Activated CD4-positive, alpha-beta T cell treated with anti-CD3 and anti-CD28 coated beads, Interleukin-2, amount 10 ng/mL, durations not matched to agents 7 days and 5 days (primary cell): ENCODE measurements at places on chromosomes 12 and 14. TPM values are rescaled to one million over a fixed set of nuclear protein-coding genes. Genes with fewer than 3 reads are reported as not detected.

The RNF212B gene
- total RNA-seq = not detected

The FICD gene
- total RNA-seq = 6.8 TPM

The CATSPERB gene
- 3.9 TPM for total RNA-seq

The ARHGEF25 gene
- 0.42 TPM for total RNA-seq

The PABPN1 gene
- 203 TPM for total RNA-seq

The CAPZA3 gene
- not detected for total RNA-seq

The FBXW8 gene
- 13.2 TPM for total RNA-seq

The LRFN5 gene
- total RNA-seq = not detected

The CCDC38 gene
- not detected for total RNA-seq

The KRT75 gene
- total RNA-seq = not detected

The VWF gene
- total RNA-seq = not detected

The PLEKHD1 gene
- total RNA-seq = 0.15 TPM

The ZCRB1 gene
- total RNA-seq = 43.4 TPM

The EIF2S3B gene
- total RNA-seq = 0.97 TPM

GRCh38 chr14:58782011-58782410, 144.2 kb downstream of the DACT1 start:
- no peak for DNase-seq
- no peak overlapping the region for H3K4me3 ChIP-seq
- no peaks in the 10 kb centered on the region for H3K36me3 ChIP-seq
- H3K27ac ChIP-seq = no peak overlapping the region
- no peaks in the 10 kb centered on the region for H3K27me3 ChIP-seq

DNA sequence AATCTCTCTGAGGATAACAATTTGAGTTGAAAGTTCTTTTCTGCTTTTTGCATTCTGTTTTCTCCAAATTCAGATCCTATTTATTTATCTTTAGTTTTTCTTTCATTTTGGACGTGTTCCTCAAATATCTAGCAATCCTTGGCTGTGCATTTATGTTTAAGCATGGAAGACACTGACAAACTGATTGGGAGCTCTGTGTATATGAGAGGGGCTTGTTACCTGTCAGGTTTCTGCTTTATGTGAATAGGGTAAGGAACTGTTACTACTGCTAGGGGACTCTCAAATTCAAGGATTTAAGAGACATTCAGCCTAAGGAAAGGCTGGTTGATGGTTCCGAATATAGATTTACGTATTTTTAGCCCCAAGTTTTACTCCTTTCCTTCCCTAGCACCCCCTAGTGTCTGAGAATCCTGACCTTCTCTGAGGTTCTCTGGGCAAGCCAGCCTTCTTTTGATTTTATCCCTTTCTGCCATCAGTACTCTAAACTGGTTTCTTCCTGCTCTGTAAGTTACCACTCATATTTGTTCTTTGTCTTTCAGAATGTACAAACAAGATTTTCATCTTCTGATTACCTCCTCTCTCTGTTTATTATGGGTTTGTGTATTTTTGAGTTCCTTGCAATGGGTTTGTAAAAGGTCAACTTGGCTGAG, 30.5 kb downstream of the YLPM1 start:
- H3K27ac ChIP-seq = peak overlapping the region; percentile 86
- H3K27me3 ChIP-seq = no peaks in the 10 kb centered on the region
- peak; percentile 35 for DNase-seq
- H3K36me3 ChIP-seq = peaks cover 55% of the 10 kb centered on the region
- peak overlapping the region; percentile 48 for H3K4me3 ChIP-seq

GRCh38 chr12:131218923-131219669, 265.4 kb downstream of the ADGRD1 start:
- no peak overlapping the region for H3K4me3 ChIP-seq
- H3K4me1 ChIP-seq = peaks cover 9% of the 10 kb centered on the region
- peaks cover 8% of the 10 kb centered on the region for H3K27me3 ChIP-seq
- H3K27ac ChIP-seq = no peak overlapping the region
- no peaks in the 10 kb centered on the region for H3K36me3 ChIP-seq

DNA sequence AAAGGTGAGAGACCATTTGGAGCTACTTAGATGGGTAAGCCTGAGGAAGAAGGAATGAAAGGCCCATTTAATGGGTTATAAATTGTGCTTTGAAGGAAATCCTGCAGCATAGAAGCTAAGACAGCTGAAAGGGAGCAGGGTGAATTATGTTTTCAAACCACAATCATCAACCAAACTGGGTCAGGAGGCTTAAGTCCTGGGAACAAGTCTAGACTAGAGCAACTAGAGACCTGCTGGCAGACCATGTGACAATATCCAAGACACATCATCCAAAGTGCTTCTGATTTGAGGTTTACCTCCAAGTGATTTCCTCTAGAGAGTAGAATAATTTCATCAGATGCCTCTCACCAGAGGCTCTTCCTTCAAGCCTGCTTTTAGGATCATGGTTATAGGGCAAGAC, 53.7 kb downstream of the MAP3K9 start:
- no peak overlapping the region for H3K27ac ChIP-seq
- no peaks in the 10 kb centered on the region for H3K27me3 ChIP-seq
- no peaks in the 10 kb centered on the region for H3K4me1 ChIP-seq

GRCh38 chr12:89538897-89539296, 13.1 kb upstream of the POC1B start:
- H3K4me3 ChIP-seq = no peak overlapping the region
- DNase-seq = no peak
- H3K4me1 ChIP-seq = peaks cover 3% of the 10 kb centered on the region
- H3K27ac ChIP-seq = no peak overlapping the region
- H3K36me3 ChIP-seq = no peaks in the 10 kb centered on the region

- H3K4me1 ChIP-seq = peaks cover 21% of the 10 kb centered on the region
- H3K36me3 ChIP-seq = peaks cover 45% of the 10 kb centered on the region
- no peak overlapping the region for H3K4me3 ChIP-seq
- no peaks in the 10 kb centered on the region for H3K27me3 ChIP-seq
- H3K27ac ChIP-seq = no peak overlapping the region
Measured at GRCh38 chr14:30996892-30997659, 28.4 kb upstream of the AP4S1 start.

- no peaks in the 10 kb centered on the region for H3K27me3 ChIP-seq
- DNase-seq = peak; percentile 57
- peaks cover 72% of the 10 kb centered on the region for H3K4me1 ChIP-seq
- peak overlapping the region; percentile 58 for H3K27ac ChIP-seq
- no peak overlapping the region for H3K4me3 ChIP-seq
Measured at GRCh38 chr14:92613008-92613658, 99.6 kb downstream of the RIN3 start.

GRCh38 chr12:93144109-93144508, 215.0 kb upstream of the EEA1 start:
- H3K27ac ChIP-seq = no peak overlapping the region
- peaks cover 1% of the 10 kb centered on the region for H3K27me3 ChIP-seq
- no peak overlapping the region for H3K4me3 ChIP-seq
- H3K36me3 ChIP-seq = no peaks in the 10 kb centered on the region

DNA sequence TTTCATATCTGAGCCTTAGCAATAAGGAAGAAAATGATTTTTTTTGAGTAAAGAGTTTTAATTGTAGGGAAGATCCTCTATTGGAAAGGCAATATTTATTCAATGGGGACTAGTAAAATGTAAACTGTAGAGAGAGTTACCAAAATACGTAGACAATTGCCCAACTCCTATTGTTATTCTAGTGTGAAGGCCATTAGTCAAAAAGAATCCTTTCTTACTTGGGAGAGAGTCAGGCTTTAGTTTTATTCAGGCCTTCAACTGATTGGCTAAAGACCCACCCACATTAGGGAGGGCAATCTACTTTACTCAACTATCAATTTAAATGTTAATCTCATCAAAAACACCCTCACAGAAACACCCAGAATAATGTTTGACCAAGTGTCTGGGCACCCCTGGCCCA, 485.8 kb upstream of the ATXN7L3B start:
- H3K27ac ChIP-seq = no peak overlapping the region
- no peaks in the 10 kb centered on the region for H3K27me3 ChIP-seq
- no peaks in the 10 kb centered on the region for H3K36me3 ChIP-seq
- no peaks in the 10 kb centered on the region for H3K4me1 ChIP-seq

GRCh38 chr14:94376976-94377865, 11.2 kb downstream of the SERPINA1 start:
- H3K36me3 ChIP-seq = no peaks in the 10 kb centered on the region
- no peak overlapping the region for H3K4me3 ChIP-seq
- H3K4me1 ChIP-seq = no peaks in the 10 kb centered on the region

DNA sequence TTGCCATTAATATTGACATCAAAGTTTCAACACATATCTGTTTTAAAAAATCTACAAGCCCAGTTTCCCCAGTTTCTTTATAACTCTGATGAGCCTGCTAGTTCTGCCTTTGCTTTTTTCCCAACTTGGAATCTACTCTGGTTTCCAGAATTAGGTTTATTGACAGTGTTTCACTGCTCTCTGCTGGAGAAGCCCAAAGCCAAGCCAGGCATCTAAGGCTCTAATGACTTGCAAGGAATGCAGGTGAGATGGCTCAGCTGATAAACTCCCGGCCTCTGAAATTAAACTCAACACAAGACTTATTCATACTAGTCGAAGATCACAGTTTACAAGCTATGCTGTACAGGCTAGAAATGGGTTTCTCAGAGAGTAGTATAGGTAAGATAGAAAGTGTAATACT, 54.3 kb downstream of the HMGA2 start:
- peaks cover 43% of the 10 kb centered on the region for H3K27me3 ChIP-seq
- H3K4me3 ChIP-seq = no peak overlapping the region
- H3K4me1 ChIP-seq = no peaks in the 10 kb centered on the region

GRCh38 chr14:100726550-100727085, at the start of gene DLK1:
TSS of gene DLK1 (plus strand) at chr14:100726892. CDS start at chr14:100727069, 177 bp downstream.
- no peak within 1 kb of the TSS for H3K4me3 ChIP-seq
- DNase-seq = no peak
- no peaks in the 10 kb centered on the region for H3K4me1 ChIP-seq
- peaks cover 31% of the 10 kb centered on the region for H3K27me3 ChIP-seq
- no peak within 1 kb of the TSS for H3K27ac ChIP-seq

DNA sequence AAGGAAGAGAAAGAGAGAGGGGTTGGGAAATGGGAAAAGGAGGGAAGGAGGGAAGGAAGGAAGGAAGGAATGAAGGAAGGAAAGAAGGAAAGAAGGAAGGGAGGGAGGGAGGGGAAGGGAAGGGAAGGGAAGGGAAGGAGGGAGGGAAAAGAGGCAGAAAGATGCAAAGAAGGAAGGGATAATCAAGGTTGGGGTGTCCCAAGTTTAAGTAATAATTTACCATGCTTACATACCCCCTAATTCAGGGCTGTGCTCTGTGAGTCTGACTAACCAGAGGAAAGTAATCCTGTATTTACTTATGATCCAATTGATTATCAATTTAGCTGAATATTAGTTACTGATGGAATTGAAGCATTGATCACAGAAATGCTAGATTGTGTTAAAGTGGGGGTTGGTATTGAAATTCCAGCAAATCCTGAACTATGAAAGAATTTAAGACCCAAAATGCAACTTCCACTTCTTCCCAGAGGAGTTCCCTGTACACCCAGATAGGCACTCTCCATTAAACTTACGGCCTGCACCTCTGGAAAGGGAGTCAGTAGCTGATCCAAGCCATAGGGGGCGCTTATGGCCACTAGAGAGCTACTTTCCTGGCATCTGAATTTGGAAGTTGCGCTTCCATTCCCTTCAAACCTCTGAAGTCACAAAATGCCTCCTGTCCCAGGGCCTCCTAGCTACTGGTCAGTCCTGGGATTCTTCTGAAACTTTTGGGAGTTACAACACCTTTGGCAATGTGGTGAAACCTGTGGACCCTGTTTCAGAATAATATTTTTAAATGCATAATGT, 162.7 kb upstream of the PWP1 start:
- H3K36me3 ChIP-seq = peaks cover 17% of the 10 kb centered on the region
- H3K27me3 ChIP-seq = no peaks in the 10 kb centered on the region
- no peaks in the 10 kb centered on the region for H3K4me1 ChIP-seq

GRCh38 chr14:86766469-86766868, 1226.5 kb downstream of the GALC start:
- no peaks in the 10 kb centered on the region for H3K27me3 ChIP-seq
- DNase-seq = no peak
- no peak overlapping the region for H3K27ac ChIP-seq
- no peaks in the 10 kb centered on the region for H3K36me3 ChIP-seq
- H3K4me3 ChIP-seq = no peak overlapping the region
- H3K4me1 ChIP-seq = no peaks in the 10 kb centered on the region

- DNase-seq = no peak
- no peaks in the 10 kb centered on the region for H3K27me3 ChIP-seq
- no peak overlapping the region for H3K27ac ChIP-seq
- H3K4me3 ChIP-seq = no peak overlapping the region
Measured at GRCh38 chr12:62694116-62694515, 227.5 kb downstream of the MON2 start.

DNA sequence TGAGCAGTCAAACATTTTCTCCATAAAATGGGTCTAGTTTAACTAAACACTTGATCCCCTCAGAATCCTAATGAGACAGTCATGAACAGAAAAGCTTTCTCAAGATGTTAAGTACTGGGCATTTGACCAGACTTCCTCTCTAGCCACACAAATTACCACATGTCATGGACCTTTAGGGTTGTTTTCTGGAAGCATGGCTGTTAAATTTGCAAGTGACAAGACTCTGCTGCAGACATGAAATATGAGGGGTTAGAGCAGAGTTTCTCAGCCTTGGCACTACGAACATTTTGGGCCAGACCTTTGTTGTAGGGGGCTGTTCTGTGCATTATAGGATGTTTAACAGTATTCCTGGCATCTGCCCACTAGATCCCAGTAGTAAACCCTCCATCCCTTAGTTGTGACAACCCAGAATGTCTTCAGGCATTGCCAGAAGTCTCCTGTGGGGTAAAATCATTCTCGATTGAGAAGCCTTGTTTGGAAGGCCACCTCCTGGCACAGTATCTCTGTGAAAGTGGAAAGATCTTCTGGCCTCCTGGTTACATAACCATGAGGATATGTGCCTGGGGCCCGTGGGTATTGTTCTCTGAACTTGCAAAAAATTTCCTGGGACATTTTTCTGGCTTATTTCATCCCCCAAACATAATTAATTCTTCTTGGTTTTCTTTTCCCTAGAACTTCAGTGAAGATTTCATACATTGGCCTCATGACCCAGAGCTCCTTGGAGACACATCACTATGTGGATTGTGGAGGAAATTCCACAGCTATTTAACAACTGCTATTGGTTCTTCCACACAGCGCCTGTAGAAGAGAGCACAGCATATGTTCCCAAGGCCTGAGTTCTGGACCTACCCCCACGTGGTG, 4.3 kb downstream of the TMEM106C start:
- peaks cover 38% of the 10 kb centered on the region for H3K4me1 ChIP-seq
- H3K27me3 ChIP-seq = no peaks in the 10 kb centered on the region
- no peak for DNase-seq
- no peak overlapping the region for H3K27ac ChIP-seq

- no peaks in the 10 kb centered on the region for H3K27me3 ChIP-seq
- no peak overlapping the region for H3K27ac ChIP-seq
- H3K36me3 ChIP-seq = no peaks in the 10 kb centered on the region
- no peak overlapping the region for H3K4me3 ChIP-seq
Measured at GRCh38 chr12:28767836-28768348, 381.2 kb upstream of the FAR2 start.

GRCh38 chr12:90683871-90684270, 271.1 kb downstream of the CCER1 start:
- no peaks in the 10 kb centered on the region for H3K27me3 ChIP-seq
- no peak overlapping the region for H3K27ac ChIP-seq
- no peaks in the 10 kb centered on the region for H3K4me1 ChIP-seq
- DNase-seq = no peak

DNA sequence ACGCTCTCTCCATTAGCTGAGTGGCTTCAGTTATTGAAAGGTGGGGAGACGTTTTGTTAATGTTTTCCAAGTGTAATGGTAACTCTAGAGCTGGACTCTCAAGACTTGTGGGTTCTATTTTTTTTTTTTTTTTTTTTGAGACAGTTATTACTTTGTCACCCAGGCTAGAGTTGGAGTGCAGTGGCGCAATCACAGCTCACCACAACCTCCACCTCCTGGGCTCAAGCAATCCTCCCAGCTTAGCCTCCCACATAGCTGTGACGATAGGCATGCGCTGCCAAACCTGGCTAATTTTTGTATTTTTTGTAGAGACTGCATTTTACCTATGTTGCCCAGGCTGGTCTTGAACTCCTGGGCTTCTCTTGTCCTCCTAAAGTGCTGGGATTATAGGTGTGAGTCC, 26.2 kb downstream of the ATF1 start:
- H3K27ac ChIP-seq = no peak overlapping the region
- H3K27me3 ChIP-seq = no peaks in the 10 kb centered on the region
- no peak overlapping the region for H3K4me3 ChIP-seq
- H3K4me1 ChIP-seq = peaks cover 7% of the 10 kb centered on the region
- peaks cover 40% of the 10 kb centered on the region for H3K36me3 ChIP-seq
